ENCODE measurements at places on chromosomes 11 and 22.

- no peak for DNase-seq
Measured at GRCh38 chr11:86185381-86185750, 59.2 kb upstream of the EED start.

GRCh38 chr11:72665911-72666472, 8.2 kb downstream of the PDE2A start:
- no peak for DNase-seq

DNA sequence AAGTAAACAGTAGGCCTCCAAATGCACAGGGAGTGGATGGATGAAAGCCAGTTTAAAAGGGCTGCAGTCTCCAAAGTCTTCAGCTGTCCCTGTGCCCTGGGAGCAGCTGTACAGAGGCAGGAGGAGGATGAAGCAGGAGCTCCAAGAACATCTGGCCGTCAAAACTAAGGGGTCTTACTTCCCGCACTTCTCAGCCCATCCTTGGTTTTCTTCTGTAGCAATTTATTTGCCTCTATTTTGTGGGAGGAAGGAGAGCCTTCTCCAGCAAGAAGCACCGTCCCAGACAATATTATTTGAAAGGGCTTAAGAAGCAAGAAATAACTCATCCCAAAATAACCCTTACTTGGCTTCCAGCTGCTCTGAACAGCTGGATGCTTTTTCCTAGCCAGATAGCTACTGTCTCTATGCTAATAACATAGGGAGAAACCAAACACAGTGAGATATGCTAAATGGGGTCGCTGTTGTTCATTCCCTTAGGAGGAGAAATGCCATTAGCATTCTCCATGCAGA, 133.2 kb downstream of the SPATA19 start:
- DNase-seq = no peak

- DNase-seq = no peak
Measured at GRCh38 chr22:34096770-34097169, 176.5 kb upstream of the LARGE1 start.

DNA sequence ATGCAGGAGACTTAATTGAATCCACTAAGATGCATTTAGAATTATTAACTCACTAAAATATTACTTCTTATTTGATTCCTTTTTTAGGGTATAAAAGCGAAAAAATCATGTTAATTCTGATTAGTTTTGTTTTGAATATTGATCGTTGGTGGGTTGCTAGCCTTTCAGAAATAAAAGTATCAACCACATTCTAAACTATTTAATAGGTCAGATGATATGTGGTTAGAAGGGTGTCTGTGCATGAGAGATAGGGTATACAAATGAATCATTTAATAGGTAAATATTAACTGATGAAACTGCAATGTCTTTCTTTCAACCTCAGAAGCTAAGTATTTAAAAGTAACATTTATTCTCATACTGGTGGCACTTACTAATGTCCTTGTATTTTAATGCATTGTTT, 515.1 kb downstream of the CNTN5 start:
- DNase-seq = no peak

DNA sequence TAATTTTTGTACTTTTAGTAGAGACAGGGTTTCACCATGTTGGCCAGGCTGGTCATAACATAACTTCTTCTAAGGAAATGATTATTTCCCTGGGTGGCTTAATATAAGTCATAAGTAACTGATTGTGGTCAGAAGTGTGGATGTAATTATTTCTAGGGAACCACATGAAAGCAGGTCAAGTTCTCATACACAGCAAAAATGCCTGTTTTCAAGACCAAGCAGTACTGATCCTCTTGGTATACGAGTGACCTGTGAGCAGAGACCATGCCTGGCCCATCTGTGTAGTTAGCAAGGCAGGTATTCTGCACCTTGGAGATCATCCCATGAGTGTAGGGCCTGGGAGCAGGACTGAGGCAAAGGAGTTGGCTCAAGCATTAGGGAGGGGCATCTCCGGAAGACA, 32.5 kb upstream of the NUCB2 start:
- no peak for DNase-seq

DNA sequence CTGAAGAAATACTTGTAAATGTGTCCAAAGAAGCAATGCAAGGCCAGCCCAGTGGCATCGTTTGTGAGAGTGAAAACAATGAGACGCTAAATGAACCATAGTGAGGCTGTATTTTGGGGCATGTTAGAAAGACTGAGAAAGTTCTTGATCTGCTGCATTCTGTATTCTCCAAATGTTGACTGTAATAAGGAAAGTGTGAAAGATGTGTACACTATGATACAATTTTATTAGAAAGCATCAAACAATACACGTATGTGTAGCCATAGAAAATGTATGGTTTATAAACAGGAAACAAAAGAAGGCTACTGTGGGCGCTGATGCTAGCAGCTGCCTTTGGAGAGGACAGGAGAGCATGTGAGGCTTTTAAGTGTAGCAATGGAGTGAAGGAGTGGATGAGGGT, 233.5 kb upstream of the E2F8 start:
- DNase-seq = no peak

- no peak for DNase-seq
Measured at GRCh38 chr11:111957663-111958444, 20.7 kb downstream of the DIXDC1 start.

DNA sequence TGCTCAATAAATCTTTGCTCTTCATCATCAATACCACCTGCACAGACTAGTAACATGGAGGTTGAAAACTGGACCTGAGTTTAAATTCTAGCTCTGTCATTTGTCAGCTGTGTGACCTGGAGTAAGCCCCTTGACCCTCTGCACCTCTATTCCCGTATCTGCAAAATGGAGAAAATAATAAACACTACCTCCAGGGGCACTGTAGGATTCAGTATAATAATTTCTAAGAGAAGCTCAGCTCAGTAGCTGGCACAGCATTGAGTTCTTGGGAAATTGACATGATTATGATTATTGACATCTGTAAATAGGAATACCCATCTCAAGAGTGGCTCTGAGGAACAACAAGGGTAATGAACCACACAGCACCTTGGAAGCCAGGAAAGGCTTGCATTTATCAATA, 78.4 kb downstream of the MN1 start:
- DNase-seq = no peak

GRCh38 chr11:62644220-62644619, 2.2 kb downstream of the GANAB start:
- no peak for DNase-seq

- no peak for DNase-seq
Measured at GRCh38 chr11:116637766-116638165, 135.0 kb downstream of the BUD13 start.
